Head of caudate nucleus (tissue), 42 donors: ENCODE measurements at places on chromosomes 5 and 9.

DNA sequence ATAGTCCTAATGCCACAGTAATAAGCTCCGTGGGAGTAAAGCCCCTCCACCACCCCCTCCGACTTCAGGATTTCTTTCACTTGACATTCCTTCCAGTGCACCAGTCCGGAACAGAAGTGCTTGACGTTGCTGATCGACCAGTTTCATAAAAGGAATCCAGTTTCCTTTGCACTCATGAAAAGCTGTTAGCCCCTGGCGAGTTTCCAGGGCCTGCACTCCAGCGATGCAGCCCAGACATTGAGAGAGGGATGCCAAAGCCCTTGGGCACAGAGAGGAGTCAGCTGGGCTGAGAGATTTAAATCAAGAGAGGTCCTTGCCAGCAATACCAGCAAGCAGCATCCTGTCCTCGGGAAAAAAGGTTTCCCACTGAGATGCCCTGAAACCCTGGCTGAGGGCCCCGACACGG is 170.1 kb downstream of the GABBR2 start:
- DNase-seq: no peak

- no peak for DNase-seq
Observed at GRCh38 chr9:135167849-135168655, 80.6 kb downstream of the OLFM1 start.

- DNase-seq: no peak
Observed at GRCh38 chr9:106980551-106981101, 117.7 kb downstream of the ZNF462 start.

- DNase-seq: no peak
Observed at GRCh38 chr5:117803533-117803932, 1184.8 kb downstream of the DTWD2 start.

- no peak for DNase-seq
Observed at GRCh38 chr5:167552356-167552755, 739.1 kb upstream of the WWC1 start.

GRCh38 chr5:436641-436975 is 6.4 kb upstream of the EXOC3 start:
- no peak for DNase-seq

- DNase-seq: no peak
Observed at GRCh38 chr5:138645778-138646575, 70.8 kb upstream of the HSPA9 start.

DNA sequence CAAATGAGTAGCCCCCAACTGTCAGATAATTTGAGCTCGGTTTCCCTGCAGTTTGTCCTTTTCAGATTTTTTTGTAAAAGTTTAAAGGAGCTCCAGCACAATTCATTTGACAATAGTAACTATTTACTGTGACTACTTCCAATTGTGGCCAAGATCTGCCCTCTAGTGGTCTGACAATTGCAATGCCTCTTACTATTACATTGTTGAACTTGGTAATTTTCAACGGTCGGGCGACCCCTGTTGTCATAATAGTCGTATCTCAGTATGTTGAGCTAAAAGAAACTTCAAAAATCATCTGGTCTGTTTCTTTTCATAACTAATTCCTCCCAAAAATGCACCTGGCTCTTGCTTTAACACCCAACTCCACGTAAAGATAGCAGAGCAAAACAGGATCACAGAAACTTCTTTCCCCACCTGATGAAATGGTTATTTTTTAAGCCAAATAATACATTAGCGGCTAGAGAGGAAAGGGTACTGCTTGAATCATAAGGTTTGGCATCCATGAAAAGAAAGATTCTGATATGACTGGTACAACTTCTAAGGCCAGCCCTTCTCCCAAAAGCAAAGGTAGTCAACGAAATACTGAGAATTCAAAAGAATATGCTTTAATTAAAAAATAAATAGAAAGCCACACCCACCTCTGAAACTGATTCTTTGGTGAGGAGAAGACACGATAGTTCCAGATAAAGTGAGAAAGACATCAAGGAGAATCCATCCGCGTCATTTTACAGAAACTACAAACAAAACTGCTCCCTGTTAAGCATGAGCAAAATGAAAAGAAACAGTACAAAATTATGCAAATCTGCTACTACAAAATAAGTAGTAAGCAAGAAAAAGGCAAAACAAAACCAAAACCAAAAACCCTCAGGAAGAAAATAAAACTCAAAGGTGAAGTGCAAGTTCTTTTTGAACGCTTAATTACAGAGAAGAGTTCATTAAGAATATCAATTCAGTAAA is 76.9 kb upstream of the HTR4 start:
- peak; percentile 91 for DNase-seq

DNA sequence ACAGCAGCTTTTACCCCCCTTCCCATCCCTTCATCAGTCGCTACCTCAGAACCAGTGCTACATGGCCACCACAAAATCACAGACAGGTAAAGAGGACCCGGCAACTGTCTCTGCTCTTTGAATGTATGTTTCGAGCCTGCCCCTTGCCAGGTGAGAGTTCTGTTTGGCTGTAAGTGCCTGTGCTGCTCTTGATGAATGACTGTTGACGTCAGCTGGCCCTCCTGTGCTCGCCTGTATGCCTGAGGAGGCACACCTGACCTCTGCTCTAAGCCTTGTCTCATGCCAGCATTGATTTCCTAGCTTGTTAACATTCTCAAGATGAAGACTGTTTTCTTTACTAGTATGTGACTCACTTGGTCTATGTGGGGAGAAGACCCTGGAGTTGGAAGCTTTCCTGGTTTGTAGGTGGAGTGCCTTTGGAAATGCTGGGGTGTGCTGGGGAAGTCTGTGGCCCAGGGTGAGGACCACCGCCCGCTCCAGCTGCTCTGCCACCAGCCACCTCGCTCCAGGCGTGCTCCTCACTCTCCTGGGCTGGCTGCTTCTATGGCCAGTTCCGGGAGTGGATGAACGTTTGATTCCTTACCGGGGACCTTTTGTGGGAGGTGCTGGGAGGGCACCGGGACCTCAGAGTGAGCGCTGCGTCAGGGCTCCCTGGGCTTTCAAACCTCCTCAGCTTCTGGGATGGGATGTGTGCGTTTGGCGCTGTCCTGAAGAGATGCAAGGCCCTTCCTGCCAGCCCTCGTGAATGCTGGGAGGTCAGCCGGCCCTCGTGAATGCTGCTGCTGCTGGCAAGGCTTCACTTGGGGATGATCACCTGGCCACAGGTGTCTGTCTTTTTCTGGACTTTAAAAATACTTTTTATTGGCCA is 109.9 kb downstream of the EHMT1 start:
- DNase-seq: no peak

DNA sequence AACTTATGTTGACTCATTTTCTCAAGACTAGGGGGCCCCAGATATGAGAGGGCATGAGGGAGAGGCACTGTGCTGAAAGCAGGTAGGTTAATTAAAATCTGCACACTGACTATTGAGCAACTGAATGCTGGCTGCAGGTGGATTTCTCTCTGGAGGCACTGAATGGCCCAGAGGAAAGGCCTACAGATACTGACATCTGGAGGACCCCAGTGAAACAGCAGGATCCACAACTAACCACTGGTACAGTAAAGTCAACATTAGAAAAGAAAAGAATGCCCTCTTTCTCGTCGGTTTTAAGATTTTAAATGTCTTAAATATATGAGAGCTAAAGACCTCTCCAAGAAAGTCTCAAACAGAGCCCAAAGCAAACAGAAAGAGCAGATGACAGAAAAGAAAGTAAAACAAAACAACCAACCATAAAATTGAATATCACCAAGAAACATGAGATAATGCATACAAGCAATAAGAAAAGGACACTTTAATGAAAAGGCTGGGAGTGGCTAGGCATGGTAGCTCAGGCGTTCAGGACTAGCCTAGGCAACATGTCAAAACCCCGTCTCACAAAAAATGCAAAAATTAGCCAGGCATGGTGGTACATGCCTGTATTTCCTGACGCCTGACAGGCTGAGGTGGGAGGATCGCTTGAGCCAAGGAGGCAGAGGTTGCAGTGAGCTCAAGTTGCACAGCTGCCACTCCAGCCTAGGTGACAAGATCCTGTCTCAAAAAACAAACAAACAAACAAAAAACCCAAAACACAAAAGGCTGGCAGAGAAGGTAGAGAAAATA is 43.3 kb downstream of the PUM3 start:
- peak; percentile 40 for DNase-seq

DNA sequence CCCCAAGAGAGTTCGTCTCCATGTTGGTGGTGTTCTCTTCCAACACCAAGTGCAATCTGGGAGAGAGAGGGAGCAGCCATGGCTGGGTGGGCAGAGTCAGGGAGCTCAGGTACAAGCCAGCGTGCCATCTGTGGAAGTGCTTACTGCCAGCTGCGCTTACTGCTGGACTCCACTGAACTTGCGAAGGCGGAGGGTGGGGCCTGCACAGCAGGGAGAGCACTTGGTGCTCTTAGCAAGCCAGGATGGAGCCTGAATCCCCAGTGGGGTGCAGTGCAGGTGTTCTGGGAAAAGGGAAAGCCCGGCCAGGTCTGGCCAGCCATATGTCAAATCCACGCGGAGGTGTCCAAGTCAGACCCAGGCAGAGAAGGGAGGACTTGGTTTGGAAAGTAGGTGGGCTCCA is 142.0 kb downstream of the FANCC start:
- DNase-seq: no peak

DNA sequence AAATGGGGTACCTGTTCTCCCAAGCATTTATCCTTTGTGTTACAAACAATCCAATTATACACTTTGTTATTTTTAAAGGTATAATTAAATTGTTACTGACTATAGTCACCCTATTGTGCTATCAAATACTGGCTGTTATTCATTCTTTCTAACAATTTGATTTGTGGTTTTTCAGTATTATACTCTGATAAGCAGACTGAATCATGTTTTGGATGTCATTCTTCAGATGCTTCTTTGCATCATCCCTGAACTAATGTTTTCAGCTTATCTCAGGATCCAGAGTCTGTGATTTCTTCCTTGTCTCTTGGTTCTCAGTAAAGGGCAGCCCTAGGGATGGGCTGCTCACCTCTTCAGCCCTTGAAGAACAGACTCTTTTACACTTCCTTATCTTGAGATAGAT is 177.8 kb upstream of the SGCD start:
- no peak for DNase-seq

DNA sequence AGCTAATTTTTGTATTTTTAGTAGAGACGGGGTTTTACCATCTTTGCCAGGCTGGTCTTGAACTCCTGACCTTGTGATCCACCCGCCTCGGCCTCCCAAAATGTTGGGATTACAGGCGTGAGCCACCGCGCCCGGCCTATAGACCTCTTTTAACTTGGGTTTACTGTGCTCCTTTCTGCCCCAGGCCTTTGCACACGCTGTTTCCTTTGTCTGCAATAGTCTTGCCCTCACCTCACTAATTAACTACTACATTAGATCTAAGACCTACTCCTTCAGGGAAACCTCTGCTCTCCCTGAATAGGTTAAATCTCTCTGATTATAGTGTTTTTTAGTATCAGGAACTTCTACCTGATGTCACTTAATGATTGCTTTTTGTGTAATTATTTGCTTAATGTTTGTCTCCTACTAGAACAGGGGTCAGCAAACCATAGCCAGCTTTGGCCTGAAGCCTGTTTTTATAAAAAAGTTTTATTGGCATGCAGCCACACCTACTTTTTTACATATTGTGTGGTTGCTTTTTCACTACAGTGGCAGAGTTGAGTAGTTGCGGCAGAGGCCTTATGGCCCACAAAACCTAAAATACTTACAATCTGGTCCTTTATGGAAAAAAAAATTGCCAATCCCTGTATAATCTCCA is 31.2 kb upstream of the TLE1 start:
- no peak for DNase-seq

DNA sequence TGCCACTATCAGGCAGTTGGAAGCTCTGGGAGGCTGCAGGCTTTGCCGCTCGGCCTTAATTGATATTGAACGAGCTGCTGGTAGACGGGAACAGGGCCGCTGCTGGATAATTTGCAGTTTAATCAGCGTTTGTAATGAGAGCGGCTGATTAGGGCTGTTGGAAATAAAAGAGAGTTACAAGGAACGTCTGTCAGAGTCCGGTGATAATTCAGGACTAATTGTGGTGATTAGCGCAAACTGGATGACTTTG is 68.2 kb upstream of the TBCA start:
- no peak for DNase-seq
